ENCODE measurements at places on chromosomes 11 and 22.

DNA sequence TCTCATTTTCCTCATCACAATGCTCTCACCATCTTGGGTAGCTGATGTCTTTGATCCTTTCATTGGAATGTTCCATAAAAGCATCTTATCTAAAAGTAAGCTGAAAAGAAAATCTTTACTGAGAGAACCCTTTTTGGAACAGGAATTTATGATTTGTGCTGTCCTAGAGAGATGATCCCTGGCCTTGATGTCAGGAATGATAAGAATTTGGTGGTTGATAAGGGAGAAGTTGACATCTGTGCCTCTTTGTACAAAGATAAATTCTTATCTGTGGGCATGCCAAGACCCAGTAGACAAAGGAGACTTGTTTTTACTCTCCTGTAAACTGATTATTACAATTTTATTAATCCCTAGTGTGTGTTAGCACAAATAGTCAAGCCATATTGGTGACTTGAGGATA, 36.9 kb downstream of the NAALAD2 start:
- no peak for DNase-seq

GRCh38 chr22:46083383-46084350, 66.7 kb upstream of the PPARA start:
- no peak for DNase-seq

- DNase-seq = no peak
These were observed 4.2 kb downstream of the CHKA start for GRCh38 chr11:68116974-68117373.

DNA sequence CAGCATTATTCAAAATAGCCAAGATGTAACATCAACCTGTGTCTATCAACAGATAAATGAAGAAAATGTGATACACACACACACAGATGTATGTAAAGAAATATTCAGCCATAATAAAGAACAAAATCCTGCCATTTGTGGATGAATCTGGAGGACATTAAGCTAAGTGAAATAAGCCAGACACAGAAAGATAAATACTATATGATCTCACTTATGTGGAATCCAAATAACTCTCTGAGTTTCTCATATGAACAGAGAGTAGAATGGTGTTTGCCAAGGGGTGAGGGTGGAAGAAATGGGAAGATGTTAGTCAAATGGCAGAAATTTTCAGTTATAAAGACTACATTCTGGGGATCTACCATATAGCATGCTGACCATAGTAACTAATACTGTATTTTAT, 224.2 kb downstream of the GUCY1A2 start:
- DNase-seq = no peak

DNA sequence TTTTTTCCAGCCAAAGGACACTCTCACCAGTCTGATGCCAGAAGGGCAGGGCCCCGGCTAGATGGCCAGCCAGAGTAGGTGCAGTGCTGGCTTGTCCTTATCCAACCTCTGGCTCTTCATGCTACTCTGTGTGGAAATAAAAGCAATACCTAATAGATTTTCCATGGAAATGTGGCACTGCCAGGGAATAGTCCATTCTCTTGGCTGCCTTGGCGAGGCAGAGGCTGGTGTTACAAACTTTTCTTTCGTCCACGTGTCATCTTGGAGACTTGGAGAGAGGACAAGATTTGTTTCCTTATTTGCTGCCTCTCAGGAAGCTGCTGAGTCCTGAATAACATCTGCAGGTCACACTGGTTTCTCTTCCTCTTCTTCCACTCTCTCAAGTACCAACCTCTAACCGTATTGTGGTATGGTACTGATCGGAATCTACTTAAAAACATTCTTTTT, 17.2 kb upstream of the C1QTNF4 start:
- DNase-seq = no peak

GRCh38 chr22:29011240-29012100, 50.2 kb downstream of the C22orf31 start:
- DNase-seq = no peak

GRCh38 chr11:119181677-119182412, 3.4 kb upstream of the NHERF4 start:
- DNase-seq = peak; percentile 35

DNA sequence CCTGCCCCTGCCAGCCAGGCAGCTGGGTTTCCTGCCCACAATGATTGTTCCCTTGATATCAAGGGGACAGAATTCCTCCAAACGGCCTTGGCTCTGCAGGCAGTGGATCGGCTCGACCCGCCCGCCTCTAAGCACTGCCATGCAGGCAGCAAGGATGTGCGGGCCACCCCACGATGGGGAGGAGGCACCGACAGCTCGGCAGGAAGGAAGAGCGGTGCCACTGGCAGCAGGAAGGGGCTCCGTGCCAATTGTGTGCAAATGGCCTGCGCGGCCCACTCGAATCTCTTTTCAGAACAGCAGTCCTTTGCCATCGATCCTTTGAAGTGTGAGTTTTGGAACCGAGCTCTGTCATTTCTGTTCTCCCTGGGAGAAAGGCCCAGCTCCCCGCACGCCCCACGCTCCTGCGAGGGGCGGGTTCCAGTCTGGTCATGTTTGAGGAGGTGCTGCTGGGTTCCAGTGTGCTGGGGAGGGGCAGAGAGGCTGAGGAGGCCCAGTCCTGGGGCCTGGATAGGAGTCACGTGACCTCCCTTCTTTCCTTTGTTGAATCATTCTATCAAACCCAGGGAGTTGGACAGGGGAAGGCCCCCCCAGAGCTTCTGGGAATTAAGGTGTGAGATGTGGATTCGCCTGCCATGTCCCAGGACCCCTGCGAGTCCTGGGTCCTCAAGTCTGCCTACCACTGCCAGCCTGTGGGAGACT, 406.0 kb downstream of the CTTN start:
- no peak for DNase-seq

DNA sequence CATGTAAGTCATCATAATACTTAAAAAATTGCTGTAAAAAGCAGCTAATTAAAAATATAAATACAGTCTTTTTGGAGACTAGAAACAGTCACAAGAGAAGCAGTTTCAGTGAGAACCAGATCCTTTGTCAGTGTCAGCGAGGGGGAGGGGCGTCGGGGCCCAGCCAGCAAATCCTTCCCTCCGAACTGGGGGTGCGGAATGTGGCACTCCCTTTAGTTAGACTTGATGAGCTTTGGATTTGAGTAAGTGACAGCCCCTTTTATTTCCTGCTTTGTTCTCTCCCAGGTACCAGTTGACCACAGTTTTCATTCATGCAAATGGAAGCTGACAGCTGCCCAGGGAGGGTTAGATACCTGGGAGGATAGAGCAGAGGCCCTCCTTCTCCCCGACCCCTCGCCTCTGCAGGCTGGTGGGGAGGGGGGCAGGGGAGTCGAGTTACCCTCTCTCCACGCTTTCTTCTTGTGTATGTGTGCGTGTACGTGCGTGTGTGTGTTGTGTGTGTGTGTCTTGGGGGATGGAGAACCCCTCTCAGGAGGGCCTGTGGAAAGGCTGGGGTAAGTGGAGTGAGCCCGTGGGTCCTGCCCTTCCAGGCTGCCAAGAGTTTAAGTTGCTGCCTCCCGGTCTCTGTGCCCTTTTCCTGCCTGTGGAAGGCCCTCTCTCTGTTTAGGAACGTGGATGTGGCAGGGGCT, 38.3 kb downstream of the PTPRJ start:
- no peak for DNase-seq

GRCh38 chr22:37328017-37328416, 45.7 kb downstream of the CYTH4 start:
- DNase-seq = no peak

All from COR-L47 (cell line).